ENCODE measurements at places on chromosomes 5 and 9. TPM values are rescaled to one million over a fixed set of nuclear protein-coding genes. Genes with fewer than 3 reads are reported as not detected.

Gene HEMGN
- total RNA-seq: 1.9 TPM

DNA sequence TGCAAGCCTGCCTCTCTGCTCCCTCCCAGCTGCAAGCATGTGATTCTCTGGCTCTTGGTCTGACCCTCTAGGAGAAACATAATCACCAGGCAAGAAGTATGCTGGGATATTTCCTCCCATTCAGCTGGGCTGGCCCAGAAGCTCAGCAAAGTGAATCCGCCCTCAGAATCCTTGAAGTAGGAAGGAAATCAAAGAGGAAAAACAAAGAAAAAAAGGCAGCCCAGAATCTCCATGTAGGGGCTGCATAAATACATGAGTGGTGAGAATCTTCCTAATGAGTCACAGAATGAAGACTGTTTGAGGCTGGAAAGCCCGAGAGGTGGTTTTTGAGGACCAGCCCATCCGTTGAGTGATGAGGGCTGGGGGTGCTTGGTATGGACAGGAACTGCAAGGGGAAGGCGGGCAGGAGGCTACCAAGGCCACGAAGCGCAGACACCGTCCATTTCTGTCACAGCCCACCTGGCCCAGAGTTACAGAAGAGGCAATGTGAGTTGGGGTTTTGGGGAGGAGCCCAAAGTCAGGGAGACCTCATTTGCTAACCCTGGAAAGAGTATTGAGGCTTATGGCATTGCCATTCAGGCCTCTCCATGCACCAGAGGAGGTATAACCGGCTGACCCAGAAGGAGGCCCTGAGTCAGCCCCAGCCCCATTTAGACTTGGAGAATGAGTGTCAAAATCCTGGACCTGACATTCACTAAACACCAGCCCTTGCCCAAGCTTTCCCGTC, 33.4 kb upstream of the TGFBR1 start:
- no peak for DNase-seq

DNA sequence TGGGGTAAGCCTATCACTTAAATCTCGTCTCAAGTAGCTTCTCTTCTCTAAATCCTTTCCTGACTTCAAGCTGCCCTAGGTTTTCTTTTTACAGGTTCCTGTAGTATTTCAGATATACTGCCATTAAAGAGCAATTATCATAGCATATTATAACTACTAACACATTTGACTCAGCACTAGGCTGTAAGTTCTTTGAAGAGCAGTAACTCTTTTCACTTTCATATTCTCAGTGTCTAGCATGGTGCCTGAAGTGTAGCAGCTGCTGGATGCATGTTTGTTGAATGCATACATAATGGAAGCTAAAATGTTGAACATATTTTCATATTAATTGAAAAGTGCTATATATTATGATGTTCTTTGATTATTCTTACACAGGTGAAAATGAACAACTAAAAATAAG, 22.5 kb downstream of the CCDC152 start:
- DNase-seq: no peak

DNA sequence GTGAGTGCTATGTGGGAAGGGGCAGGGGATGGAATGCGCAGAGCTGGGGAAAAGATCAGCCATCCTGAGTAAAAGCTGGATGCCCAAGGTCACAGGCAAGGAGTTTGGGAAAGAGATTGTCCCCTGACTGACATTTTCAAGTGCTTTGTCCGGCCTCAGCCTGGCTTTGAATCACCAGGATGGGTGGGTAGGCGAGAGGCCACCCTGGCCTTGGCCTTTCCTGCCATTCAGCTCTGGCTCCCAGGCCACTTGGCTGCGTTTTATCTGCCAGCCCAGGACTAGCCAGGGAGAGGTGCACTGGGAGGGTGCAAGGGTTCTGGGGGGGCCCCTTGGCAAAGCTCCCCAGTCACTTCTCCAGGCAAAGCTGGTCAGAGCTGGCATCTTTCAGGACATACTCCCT, 37.4 kb upstream of the SYNPO start:
- DNase-seq: no peak

DNA sequence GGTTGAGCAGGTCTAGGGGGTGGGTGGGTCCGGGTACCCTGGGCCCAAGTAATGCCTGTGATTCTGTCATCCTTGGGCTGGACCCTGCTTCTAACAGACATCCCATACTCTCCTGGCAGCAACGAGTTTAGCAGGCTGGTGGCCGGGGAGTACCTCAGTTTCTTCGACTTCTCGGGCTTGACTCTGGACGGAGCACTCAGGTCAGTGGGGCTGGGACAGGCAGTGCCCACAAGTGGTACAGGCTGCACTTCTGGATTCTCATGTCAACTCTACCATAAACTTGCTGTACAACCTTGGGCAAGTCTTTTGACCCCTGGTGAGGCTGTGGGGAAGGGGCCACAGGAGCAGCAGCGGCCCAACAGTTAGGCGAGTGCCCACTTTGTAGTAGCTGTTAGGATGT, 21.8 kb downstream of the PSD2 start:
- no peak for DNase-seq

DNA sequence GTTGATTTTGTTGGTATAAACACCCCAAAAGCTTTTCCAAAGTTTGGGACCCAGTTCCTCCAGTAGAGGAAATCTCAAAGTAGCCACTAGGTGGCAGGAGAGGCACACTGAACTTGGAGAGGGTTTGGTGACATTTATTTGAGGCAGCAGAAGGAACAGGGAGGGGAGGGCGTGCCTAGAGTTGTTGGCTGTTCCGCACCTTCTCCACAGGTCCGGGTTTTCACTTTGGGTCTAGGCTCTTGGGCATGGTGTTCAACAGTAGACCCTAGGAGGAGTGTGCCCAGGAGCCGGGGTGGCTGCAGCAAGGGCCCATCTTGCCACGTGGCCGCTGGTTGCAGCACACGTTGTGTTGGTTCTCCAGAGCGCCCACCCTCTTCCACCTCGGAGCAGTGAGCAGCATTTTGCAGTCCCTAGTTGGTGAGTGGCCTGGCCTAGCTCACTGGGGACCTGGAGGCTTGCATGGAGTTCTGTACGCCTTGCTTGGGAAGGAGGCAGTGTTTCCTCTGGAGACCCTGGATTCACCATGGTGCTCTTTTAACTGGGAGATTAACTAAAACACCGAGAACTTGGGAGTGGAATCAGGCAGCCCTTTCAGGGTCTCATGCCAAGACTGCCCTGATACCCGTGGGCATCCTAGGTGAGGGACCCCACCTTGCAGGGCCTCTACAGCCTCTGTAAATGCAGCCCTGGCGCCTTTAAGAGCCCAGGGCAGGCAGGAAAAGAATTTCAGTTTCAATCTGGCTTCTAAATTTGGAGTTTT, 28.2 kb downstream of the PTPA start:
- DNase-seq: peak; percentile 81

DNA sequence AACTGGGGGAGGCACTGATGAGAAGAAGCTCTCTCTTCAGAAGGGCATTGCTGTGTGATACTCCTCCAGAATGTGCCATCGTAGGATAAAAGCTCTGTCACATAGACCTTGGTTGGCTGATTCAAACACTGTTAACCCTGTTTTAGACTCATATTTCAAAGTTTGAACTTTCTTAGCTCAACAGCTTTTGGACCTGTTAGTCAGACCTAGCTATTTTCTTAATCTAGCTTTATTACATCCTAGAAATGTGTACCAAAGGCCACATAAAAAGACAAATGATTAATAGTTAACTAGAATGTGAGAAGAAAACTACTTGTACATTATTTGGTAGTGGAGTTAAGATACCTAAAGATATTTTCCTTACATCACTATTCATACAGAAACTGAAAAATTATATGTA, 4.3 kb downstream of the RHOBTB3 start:
- no peak for DNase-seq

DNA sequence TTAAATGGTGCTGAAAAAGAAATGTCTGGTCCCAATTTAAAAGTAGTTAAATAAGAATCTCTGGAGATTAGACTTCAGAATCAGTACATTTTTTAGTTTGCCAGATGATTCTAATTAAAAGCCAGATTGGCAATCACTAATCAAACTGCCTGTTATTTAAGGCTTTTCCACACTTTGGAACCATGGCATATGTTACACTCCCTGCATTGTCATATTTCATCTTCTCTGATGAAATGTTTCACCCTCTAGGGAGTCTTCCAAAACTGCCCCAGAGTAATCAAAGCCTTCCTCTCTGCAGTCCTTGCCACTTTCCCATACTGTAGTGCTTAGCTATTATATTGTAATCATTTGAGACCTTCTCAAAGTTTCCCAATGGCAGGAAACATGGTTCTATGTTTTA, 17.5 kb upstream of the OR13C9 start:
- no peak for DNase-seq
